Regular cardiac myocyte (primary cell): ENCODE measurements at places on chromosomes 12 and 14. TPM values are rescaled to one million over a fixed set of nuclear protein-coding genes. Genes with fewer than 3 reads are reported as not detected.

The KRR1 gene
- total RNA-seq: 36.1 and 37.4 TPM in 2 replicates

The CCDC196 gene
- not detected in 2 replicates for total RNA-seq

The APOF gene
- total RNA-seq: not detected in 2 replicates

The KRT72 gene
- total RNA-seq: not detected in 2 replicates

The PHC1 gene
- total RNA-seq: 7.7 and 8.2 TPM in 2 replicates

The BCL2L14 gene
- not detected in 2 replicates for total RNA-seq
